ENCODE measurements at places on chromosomes 11 and 22.

DNA sequence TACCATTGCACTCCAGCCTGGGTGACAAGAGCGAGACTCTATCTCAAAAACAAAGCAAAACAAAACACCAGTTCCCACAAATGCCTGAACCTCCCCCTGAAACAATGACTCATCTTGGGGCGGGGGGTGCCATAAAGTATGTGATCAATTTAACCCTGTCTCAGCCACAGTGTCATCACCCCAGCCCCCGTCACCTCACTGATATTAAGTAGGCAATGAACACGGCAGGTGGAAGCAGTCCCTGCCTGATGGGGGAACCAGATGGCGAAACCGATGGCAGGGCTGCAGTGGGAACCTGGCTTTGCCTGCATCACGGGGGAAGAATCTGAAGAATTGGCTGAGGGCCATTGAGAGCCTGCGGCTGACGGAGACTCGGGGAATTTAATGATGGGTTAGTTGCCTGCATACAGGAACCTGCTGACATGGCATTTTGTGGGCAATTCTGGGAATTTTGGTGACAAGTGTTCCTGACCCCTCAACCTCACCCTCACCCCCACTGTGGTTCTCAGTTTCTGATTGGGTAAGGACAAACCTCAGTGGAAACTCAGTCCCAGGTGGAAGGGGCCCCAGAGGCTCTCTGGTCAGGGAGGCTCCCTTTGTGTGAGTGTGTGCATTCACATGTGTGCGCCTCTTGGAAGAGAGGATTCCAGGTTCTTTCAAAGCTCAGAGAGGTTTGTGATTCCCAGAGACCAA, 39.1 kb upstream of the SHISAL1 start:
- DNase-seq: no peak

DNA sequence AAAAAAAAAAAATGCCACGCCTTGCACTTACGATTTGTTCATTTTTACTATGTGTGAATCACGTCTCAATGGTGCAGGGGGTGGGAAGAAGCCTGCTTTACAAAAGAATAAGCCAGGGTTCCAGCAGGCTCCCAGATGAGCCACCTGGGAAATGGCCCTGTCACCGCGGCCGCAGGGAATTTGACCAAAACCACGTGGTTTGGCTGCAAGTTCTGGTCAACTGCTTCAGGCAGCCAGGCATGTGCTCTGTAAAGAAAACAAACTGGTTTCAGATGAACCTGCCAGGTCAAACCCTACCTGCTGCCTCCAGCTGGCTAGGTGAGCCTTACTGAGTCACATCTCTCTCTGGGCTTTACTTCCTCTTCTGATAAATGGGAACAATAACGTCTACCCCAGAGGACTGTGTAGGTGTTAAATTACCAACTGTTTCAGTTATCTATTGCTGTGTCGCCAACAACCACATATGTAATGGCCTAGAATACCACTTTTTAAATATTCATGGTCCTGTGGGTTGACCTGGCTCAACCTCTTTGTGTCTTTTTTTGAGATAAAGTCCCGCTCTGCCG, 30.5 kb upstream of the GCAT start:
- DNase-seq: no peak

- DNase-seq: no peak
These were observed 31.7 kb upstream of the PARVB start for GRCh38 chr22:43992331-43992821.

DNA sequence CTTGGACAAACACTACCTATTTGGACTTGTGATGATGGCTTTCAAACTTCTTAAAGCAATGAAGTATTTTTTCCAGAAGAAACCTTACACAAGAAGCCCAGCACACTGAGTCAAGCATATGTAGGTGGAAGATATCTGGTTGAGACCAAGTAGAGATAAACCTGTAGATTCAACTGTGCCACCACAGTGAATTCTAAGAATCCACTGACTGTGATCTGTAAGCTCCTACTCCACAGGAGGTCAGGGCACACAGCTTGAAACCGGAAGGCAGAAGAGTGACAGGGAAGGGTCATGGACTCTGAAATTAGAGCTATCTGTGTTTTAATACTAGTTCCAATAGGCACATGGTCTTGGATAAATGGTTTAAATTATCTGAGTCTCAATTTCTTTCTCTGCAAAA, 404.5 kb downstream of the ETS1 start:
- no peak for DNase-seq

DNA sequence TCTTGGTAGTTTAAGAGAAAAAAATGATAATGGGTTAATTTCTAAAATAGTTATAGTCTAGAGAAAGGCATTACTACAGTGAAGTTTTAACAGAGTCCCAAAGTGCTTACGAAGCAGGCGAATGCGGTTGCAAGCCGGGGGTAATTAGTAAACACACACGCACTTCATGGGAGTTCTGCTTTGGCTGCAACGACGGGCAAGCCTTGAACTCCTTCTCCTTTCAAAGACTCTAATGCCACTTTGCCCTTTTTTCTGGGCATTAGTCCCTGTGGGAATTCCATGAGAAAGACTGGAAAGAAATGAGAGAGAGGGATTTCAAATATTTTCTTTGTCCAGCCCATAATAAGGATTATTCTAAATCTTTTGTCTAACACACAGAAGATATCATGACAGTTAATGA, 66.1 kb downstream of the TENM4 start:
- DNase-seq: no peak

- DNase-seq: no peak
These were observed 7.1 kb downstream of the SNU13 start for GRCh38 chr22:41681616-41682015.

All from stimulated activated CD4-positive, alpha-beta T cell treated with anti-CD3 and anti-CD28 coated beads, Interleukin-1b, Interleukin-23, amount 100 ng/mL, for 4 hours (primary cell).